ENCODE measurements at places on chromosomes 5 and 9. TPM values are rescaled to one million over a fixed set of nuclear protein-coding genes. Genes with fewer than 3 reads are reported as not detected.

The TMEM232 gene
- total RNA-seq = 0.38 TPM

The SPINK6 gene
- total RNA-seq = not detected

The IFNB1 gene
- total RNA-seq = not detected

The FLT4 gene
- 66.5 TPM for total RNA-seq

The TIMD4 gene
- total RNA-seq = not detected

The BAAT gene
- total RNA-seq = not detected

The ZNF883 gene
- not detected for total RNA-seq

The CD72 gene
- total RNA-seq = not detected

All from endothelial cell of umbilical vein (primary cell).